ENCODE measurements at places on chromosomes 13 and 19.

DNA sequence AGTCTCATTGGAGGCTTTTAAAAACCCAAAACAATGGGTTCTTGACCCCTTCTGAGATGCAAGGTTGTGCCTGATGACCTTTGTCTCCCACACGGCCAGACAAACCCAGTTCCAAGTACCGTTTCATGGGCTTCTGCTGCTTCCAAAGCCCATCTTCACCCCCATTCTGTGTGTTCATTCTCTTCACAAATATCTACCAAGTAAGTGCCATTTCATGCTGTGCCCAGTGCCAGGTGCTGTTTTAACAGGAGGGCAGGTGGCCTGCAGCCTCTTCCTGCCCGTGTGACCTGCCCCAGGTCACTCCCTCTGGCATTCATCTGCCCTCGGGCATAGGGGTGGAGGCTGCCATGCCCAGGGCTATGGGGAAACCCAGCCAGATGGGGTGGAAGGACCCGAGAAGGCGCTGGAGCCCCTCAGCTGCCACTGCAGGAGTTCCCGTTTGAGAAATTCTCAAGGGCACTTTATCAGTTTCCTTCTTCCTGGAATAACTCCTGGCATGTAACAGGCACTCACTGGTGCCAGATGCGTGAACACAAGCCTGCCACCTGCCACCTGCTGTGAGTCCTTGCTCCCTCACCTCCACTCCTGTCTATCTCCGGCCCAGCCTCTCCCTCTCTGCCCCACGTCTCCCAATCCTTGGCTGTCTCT, 12.5 kb downstream of the CAPN12 start:
- peak; percentile 83 for DNase-seq

- DNase-seq = peak; percentile 80
Measured at GRCh38 chr13:26864576-26864975, 104.0 kb upstream of the GPR12 start.

DNA sequence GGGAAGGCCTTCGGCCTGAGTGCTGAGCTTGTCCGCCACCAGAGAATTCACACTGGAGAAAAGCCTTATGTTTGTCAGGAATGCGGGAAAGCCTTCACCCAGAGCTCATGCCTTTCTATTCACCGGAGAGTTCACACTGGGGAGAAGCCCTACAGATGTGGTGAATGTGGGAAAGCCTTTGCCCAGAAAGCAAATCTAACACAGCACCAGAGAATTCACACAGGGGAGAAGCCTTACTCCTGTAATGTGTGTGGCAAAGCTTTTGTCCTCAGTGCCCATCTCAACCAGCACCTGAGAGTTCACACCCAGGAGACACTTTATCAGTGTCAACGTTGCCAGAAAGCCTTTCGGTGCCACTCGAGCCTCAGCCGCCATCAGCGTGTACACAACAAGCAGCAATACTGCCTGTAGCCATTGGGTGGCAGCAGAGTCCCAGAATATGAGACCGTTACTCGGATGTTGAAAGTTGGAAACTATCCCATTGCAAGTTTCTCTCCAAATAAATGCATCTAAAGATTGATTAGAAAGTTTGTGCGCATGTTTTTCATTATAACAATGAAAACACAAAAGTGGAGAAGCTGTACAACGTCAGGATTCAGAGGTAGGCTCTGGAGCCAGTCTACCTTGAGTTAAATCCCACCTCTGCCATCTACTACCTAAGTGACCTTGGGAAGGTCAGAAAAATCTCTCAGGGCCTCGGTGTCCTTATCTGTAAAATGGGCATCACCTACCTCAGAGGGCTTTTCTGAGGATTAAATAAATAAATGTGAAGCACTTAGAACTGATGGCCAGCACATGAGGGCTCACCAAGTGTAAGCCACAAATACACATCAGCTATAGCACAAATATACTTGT, 21.1 kb downstream of the ZNF473 start:
- no peak for DNase-seq

GRCh38 chr19:9724157-9724556, 44.4 kb downstream of the ZNF846 start:
- DNase-seq = no peak

GRCh38 chr13:79710376-79710775, 229.4 kb downstream of the NDFIP2 start:
- no peak for DNase-seq
